ENCODE measurements at places on chromosomes 16 and 17.

DNA sequence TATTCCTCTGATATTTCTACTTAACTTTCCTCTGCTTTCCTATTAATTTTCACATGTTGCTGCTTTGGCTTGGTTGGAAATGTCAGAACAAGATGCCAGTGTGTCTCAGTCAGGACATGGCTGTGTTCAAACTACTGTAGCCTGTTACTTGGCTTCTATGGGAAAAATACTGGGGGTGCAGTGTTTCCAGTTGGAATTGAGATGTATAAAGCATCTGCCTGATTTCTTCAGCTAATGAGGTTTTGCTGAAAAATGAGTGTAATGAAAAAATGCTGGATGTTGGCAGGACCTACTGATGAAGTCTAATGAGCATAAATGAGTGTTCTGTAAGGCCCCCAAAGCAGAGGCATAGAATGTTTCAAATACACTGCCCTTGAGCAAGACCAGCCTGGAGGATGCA, 166.6 kb downstream of the PHKB start:
- DNase-seq, result no peak

DNA sequence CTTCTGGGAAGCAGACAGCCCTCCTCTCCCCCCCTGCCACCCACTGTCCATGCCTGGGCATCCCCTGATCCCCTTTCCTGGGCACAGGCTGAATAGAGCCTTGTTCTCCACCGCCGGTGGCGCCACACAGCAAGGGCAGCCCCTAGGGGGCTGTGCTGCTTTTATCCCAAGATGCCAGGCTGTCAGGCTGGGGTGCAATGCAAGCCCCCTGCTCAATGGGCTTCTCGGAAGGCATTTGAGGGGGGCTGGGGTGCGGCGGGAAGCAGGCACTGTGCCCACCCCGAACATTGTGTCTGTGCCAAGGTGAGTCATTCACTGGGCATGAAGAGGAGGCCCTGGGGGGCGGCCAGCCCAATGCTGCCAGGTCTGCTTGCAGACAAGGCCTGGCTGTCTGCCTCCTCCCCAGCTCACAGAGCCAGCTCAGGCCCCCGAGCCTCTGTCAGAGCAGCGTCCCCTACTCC, 1.5 kb upstream of the GFAP start:
- no peak for DNase-seq

- no peak for DNase-seq
Measured at GRCh38 chr17:66990047-66990446, 25.5 kb downstream of the CACNG4 start.

DNA sequence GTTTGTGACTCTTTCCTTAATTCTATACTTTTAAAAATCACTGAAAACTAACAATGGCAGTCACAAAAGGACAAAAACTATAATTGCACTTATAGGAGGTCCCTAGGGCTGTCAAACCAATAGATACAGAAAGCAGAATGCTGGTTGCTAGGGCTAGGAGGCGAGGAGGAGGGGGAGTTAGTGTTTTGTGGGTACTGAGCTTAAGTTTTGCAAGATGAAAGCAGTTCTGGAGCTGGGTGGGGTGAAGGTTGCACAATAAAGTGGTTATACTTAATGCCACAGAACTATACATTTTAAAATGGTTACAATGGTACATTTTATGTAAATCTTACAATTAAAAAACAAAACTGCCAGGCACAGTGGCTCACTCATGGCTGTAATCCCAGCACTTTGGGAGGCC, 27.3 kb downstream of the NUBP1 start:
- no peak for DNase-seq

DNA sequence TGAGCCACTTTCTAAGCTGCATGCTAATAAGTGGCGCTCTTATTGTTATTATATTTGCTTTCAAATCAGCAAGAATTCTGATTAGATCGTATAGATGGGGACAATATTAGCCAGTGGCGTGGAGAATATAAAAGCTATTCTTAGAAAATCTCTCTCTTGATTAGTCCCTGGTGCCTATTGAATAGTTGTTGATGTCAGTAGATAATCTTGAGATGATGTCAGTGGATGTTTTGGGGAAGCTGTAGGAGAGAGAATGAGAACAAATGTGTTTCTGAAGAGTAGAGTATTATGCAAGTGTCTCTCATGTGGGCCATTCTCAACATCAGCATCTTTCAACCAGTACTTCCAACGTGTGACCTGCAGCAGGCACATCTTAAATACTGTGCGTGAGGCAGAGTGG, 445.7 kb downstream of the GRIN2A start:
- DNase-seq, result no peak

DNA sequence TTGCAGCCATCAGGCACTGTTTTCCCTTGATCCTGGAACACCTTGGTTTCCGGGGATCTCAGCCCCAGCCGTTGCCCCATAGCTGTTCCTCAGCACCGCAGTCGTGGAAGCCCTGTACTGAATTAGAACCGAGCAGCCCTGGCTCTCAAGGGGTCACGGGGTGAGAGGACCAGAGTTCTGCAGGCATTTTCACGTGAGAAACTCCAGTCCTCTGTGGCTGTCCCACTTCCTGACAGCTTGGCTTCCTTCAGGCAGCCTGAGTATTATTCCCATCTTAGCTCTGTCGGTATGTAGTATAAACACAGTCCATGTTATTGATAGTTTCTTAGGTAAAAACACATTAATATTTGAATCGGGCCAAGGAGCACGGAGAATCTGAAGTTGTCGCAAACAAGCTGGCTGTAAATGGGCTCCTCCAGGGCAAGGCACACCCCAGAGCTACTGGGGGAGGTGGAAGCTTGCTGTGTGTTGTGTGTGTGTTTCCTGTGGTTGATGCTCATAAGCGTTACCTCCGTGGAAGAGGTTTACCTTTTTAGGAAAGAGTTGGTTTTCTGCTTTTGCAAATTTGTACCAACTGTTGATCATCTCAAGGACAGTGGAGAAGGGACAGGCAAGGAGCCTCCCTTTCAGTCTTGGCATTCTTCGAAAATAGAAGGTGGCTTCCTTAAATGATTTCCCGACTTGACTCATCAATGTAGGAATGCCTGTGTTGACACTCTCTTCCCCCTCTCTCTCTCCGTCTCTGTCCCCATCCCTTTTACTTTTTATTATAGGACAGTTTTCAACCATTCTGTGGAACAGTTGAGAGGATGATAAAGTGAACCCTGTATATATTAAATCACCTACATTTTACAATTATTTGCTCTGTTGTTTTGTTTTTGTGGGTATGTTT, 208.9 kb upstream of the CHMP6 start:
- DNase-seq, result no peak

DNA sequence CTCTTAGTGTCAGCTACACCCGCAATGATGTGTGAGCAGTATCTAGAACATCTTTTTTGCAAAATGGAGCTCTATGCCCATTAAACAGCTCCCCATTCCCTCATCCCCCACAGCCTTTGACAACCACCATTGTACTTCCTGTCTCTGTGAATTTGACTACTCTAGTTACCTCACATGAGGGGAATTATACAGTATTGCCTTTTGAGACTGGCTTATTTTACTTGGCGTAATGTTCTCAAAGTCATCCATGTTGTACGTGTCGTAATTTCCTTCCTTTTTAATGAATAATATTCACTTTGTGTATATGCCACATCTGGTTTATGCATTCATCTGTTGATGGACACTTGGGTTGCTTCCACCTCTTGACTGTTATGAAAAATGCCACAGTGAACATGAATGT, 23.2 kb upstream of the CCL22 start:
- DNase-seq, result no peak

GRCh38 chr17:35514564-35514963, 22.9 kb downstream of the SLFN12L start:
- no peak for DNase-seq
